ENCODE measurements at places on chromosomes 1 and 21.
A peak's percentile ranks its signal among the peaks of the same experiment; 100 is the strongest.

DNA sequence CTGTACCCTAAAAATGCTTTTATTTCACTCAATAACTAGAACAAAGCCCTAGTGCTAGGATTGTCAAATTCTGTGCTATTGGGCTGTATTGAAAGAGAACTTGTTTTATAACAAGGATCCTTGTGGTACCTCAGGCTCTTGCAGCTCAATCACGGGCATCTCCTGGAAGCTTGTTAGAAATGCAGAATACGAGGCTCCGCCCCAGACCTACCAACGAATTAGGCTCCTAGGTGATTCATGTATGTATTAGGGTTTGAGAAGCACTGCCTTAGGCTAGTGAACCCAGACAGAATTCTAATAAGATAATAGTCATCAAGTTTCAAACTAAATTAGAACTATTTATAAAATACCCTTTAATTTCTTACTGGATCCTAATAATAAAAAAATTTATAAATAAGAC is 45.6 kb downstream of the ZZZ3 start:
- H3K36me3 ChIP-seq, result peaks cover 23% of the 10 kb centered on the region
- H3K27me3 ChIP-seq, result no peaks in the 10 kb centered on the region

DNA sequence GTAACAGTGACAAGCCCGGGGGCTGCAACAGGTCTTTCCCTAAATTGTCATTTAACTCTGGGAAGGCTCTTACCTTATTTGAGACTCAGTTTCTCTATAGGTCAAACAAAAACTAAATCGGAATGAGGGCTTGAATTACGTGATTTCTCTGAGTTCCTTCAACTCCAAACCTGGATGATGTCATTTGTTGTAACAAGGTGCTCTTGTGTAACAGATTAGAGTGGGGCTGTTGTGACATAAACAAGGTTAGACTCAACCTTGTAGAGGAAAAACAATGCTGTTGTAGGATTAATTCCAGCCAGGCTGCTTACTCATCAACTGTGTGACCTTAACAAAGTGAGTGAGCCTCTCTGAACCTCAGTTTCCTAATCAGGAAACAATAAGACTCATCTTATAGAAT is 74.4 kb downstream of the SUSD4 start:
- DNase-seq, result no peak
- no peak overlapping the region for H3K27ac ChIP-seq
- no peaks in the 10 kb centered on the region for H3K27me3 ChIP-seq
- H3K4me1 ChIP-seq, result no peaks in the 10 kb centered on the region
- H3K4me3 ChIP-seq, result no peak overlapping the region
- no peaks in the 10 kb centered on the region for H3K36me3 ChIP-seq

GRCh38 chr1:60874718-60875117 is 207.6 kb upstream of the NFIA start:
- no peaks in the 10 kb centered on the region for H3K27me3 ChIP-seq
- no peak for DNase-seq
- no peak overlapping the region for H3K27ac ChIP-seq
- no peaks in the 10 kb centered on the region for H3K4me1 ChIP-seq

DNA sequence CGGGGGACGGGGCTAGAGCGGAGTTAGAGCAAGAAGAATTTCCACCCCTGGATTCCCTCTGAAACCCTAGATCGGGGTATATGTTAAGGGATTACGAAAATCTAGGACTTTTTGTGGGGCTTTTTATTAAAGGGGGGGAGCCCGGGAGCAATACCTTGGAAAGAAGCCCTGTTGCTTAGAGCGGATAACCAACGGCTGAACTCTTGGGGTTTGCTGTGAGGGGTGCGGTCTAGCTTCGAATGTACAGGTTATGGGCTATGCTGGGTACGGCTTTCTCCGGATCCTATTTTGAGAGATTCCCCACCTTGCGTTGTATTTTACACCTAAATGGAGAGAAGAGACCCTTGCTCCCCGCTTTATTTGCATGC is 626 bp downstream of the DYRK3 start:
- no peak for DNase-seq
- peak overlapping the region; percentile 92 for H3K4me3 ChIP-seq
- H3K27me3 ChIP-seq, result no peaks in the 10 kb centered on the region
- peak overlapping the region; percentile 44 for H3K27ac ChIP-seq
- H3K36me3 ChIP-seq, result no peaks in the 10 kb centered on the region

GRCh38 chr1:46133181-46133658 is 791 bp upstream of the PIK3R3 start:
- peak overlapping the region; percentile 80 for H3K4me3 ChIP-seq
- peak overlapping the region; percentile 97 for H3K27ac ChIP-seq
- no peak for DNase-seq

DNA sequence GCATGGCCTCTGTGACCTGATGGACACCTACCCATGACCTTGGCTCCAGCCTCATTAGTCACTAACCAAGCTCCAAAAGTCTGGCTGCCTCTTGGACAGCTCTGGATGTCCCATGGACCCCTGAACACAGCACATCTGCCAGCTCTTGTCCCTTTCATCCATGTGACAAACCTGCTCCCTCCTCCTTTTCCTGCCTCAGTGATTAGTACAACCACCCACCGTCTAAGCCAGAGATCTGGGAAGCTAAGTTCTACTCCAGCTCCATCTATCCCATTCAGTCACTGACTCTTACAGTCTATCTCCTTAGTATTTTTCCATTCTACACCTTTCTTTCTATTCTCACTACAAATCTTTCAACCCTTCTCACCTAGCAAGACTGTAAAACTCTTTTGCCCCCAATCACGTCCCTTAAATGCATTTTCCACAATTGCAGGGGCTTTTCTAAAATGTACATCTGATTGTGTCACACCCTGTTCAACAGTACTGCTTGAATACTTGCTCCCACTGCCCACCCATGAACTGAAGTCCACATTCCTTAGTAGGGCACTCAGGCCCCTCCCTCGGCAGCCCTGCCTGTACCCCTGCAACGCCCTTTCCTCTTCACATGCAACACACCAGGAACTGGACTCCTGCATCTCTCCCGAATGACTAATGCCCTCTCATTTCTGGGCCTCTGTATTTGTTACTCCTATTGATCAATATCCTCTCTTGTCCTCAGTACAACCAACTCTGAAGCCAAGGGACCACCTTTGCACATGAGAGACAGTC is 7.2 kb downstream of the GPN2 start:
- H3K4me3 ChIP-seq, result no peak overlapping the region
- H3K4me1 ChIP-seq, result no peaks in the 10 kb centered on the region
- H3K36me3 ChIP-seq, result peaks cover 98% of the 10 kb centered on the region
- no peak overlapping the region for H3K27ac ChIP-seq
- DNase-seq, result no peak

GRCh38 chr1:155499953-155500639 is 62.5 kb downstream of the ASH1L start:
- no peaks in the 10 kb centered on the region for H3K27me3 ChIP-seq
- H3K4me1 ChIP-seq, result peaks cover 12% of the 10 kb centered on the region
- H3K27ac ChIP-seq, result no peak overlapping the region
- no peak for DNase-seq
- no peaks in the 10 kb centered on the region for H3K36me3 ChIP-seq
- no peak overlapping the region for H3K4me3 ChIP-seq

DNA sequence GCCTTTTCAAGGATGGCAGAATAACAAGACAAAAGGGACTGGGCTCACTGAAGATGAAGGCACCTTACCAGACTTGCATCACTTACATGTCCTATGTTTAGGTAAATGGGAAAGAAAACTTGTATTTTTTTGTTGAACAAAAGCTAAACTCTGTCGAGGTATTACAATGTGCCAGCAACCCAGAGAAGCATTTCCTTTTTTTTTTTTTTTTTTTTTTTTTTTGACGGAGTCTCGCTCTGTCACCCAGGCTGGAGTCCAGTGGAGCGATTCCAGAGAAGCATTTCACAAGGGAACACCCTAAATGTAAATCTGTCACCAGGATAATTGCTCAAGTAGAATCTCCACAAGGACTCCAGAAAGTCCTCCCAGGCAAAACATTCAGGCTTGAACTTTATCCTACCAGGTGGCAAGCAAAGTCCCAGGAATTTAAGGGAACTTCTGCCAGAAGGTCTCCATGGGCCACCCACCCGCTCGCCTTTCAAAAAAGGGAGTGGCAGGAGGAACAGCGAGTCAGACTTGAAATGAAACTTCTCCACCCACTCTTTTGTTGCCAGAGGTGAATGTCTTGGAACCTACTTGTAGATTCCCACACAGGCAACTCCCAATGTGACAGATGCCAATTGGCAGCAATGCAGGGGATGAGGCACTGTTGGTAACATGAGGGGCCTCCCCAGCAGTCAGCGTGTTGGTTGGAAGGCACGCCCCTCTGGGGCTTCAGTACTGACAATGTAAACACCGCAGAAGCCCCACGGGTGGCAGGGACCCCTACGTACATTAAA is 125.0 kb downstream of the TIAM1 start:
- no peaks in the 10 kb centered on the region for H3K4me1 ChIP-seq
- no peak overlapping the region for H3K27ac ChIP-seq
- no peak for DNase-seq
- no peak overlapping the region for H3K4me3 ChIP-seq
- no peaks in the 10 kb centered on the region for H3K27me3 ChIP-seq
- peaks cover 6% of the 10 kb centered on the region for H3K36me3 ChIP-seq
